ENCODE measurements at places on chromosomes 1 and 21.

DNA sequence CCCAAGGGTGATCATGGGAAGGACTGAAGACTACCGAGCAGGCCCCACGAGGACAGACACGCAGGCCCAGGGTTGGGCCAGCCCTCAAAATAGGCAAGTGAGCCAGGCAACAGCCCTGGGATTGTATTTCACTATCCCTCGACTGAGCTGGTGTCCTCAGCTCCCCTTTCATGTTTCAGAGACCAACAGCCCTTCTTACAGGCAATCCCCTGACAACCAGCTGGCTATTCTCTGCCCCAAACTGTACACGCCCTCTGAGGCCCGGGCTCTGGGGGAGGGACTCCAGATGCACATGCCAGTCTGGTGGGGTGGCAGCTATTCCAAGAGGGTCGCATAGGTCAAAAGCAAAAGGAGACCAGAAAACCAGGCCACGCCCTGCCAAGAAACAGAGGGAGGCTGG lies 243.0 kb downstream of the TOMM20 start:
- no peak for DNase-seq

GRCh38 chr1:2547210-2548067 lies 8.7 kb upstream of the TNFRSF14 start:
- DNase-seq: no peak

DNA sequence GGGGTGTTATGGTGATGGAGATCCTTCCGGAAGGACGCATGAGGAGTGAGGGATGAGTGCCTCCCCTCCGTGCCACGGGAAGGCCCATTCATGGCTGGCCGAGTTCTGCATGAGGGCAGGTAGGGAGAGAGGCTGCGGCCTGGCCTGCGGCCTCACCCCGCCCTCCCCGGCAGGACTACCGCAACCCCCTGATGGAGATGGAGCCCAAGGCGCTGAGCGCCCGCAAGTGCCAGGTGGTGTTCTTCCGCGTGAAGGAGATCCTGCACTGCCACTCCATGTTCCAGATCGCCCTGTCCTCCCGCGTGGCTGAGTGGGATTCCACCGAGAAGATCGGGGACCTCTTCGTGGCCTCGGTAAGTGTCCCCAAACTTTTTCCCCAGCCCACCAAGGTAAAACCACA lies 83.3 kb downstream of the ARHGEF10L start:
- DNase-seq: no peak

DNA sequence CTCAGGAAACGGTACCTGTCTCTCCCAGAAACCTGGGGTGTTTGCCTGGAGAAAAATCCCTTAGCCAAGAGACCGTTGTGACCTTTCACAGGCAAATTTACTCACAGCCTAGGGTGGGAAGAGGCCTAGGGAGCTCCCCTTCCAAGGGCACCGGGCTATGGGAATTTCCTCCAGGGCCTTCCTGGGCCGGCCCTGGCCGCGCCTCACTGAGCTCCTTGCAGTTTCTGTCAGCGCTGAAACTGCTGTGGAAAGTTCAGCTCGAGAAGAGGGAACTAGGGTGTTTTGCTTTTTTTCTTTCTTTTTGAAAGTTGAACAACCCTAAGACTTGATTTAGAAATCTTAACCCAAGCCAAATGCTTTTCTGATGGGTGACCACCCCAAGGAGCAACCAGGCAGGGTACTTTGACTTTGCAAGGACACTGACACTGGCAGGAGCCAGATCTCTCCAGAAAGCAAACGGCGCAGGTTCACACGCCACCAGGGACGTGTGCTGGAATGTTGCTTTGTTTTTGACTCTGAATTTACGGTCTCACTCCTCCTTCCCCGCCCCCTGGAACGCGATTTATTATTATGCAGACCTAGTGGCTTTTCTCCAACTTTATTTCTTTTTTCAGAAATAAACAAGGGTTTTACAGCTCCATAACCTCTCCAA lies 229.6 kb upstream of the JUN start:
- DNase-seq: no peak

GRCh38 chr1:18764362-18764761 lies 95.1 kb downstream of the TAS1R2 start:
- DNase-seq: no peak

- DNase-seq: no peak
Measured at GRCh38 chr1:184443624-184444023, 56.8 kb downstream of the C1orf21 start.

GRCh38 chr1:53552146-53552861 lies 93.1 kb downstream of the DMRTB1 start:
- DNase-seq: no peak

GRCh38 chr1:80629304-80629837 lies 1171.4 kb upstream of the ADGRL2 start:
- no peak for DNase-seq

DNA sequence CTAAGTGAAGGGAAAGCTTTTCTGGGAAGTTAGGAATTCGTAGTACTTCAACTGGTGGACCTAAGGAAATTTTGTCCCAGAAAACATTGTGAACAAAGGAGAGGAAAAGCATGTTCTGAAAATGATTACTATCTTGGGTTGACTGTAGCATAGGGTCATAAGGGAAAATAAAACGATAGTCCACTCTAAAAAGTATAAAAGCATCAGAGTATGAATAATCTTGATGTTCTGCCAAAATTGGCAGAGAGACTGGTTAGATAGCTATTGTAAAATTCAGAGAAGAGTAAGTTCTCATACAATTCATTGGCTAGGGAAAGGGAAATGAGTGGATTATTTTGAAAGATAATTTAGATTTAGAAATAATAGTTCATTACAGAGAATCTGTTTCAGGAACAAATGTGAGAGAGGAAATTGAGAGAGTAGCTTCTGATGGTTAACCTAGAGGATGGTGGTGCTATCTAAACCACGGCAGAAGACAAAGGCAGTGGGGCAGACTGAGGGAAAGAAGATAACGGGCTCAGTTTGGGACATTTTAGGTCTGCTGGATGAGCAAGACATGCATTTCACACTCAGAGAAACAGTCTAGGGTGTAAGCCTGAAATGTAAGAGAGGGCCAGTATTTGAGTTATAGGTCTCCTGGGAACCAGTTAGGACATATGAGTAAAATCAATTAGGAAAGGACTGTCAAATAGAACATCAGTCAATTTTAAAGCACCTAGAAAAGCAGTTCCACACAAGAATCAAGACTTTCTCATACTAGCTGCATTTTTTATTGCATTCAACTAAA lies 799.3 kb upstream of the CXADR start:
- no peak for DNase-seq

DNA sequence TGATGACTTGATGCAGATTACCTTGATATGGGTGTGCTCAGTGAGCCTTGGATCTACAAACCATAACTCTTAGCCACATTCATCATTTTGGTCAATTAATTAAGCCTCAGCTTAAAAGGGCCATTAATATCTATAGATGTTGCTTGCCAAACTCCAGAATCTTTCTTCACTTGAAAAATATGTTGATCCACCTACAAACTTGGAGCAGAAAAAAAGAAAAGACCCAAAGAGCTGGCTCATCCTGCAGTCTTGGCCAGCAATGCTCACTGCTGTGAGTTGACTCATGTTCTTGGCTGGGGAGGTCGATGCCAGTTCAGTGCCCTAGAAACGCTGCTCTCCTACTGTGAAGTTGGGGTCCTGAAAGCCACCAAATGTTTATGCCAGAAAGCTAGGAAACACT lies 75.4 kb downstream of the DPT start:
- DNase-seq: no peak

DNA sequence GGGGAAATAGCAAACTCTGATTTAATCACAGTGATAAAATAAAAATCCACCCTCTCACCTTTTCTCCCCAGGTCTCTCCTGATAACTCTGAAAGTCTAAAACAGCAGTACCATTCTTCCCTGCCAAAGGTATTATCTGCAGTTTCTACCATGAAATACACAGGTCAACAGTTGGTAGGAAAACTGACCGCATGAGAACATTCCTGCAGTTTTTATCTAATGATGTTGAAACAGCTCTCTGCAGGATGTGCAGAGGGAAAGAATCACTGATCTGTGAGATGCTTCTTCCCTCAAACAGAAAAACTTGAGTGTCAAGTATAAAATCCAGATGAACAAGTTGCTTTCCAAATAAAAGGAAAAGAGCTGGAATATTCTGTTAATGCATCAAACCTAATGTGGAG lies 39.1 kb downstream of the KCNJ6 start:
- no peak for DNase-seq

- peak; percentile 1 for DNase-seq
Measured at GRCh38 chr1:58290685-58291372, 255.7 kb downstream of the OMA1 start.

- DNase-seq: no peak
Measured at GRCh38 chr1:11132563-11133293, 33.1 kb upstream of the EXOSC10 start.

- no peak for DNase-seq
Measured at GRCh38 chr1:202247837-202248795, 54.5 kb downstream of the LGR6 start.

GRCh38 chr21:46182548-46183336 lies 1.5 kb downstream of the SPATC1L start:
- DNase-seq: no peak

- DNase-seq: peak; percentile 74
Measured at GRCh38 chr1:224592636-224593582, 23.2 kb upstream of the CNIH3 start.

GRCh38 chr1:23657659-23658275 lies 33.8 kb upstream of the RPL11 start:
- DNase-seq: peak; percentile 20

- no peak for DNase-seq
Measured at GRCh38 chr1:57091642-57092041, 125.8 kb upstream of the C8B start.

DNA sequence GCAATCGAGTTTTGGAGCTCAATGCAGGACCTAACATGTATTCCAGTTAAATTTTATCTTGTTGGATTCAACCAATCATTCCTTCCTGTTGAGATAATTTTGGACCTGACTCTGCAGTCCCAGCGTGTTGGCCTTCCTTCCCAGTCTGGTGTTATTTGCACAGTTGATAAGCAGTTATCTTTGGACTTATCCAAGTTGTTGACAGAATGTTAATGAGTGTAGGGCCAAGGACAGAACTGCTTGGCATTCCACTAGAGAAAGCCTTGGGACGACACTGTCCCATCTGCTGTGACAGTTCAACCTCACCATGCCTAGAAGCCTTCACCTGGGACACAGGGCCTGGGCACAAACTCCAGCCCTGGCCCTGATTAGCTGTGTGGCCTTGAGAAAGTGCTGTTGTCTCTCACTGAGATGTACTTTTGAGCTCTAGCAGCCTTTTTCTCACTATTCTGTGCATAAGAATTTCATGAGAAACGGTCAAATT lies 104.1 kb upstream of the SLC25A33 start:
- DNase-seq: no peak

GRCh38 chr1:156359249-156359648 lies 9.8 kb upstream of the RHBG start:
- no peak for DNase-seq

DNA sequence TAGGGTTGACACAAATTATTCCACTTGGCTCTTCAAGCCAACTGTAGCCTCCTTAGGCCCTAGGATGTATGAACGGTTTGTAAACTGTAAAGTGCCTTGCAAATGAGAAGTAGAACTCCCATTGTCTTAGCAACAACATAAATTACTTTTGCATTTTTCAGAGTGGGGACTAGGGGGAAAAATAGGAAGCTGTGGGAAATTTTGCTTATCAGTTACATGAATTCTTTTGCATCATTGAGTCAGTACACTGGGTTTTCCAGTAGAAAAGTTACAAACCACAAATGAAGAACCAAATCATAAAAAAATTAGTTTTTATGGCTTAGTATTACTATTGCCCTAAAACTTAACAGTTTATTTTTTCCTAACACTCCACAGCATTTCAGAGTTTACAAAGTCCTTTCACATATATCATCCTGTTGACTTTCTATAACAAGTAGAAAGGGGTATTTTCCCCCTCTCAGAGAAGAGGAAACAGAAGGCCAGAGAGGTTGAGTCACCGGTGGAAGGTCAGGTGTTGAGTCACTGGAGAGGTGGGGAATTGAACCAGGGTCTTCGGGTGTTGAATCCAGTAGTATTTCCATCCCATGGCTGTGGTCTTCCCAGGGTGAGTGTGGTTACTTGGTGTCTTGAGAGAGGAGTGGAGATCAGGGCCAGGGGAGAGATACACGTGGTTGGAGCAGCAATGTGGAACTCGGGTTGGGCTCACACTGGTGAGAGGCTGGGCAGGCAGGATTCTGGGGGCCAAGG lies 71.9 kb upstream of the USP24 start:
- DNase-seq: no peak

- DNase-seq: no peak
Measured at GRCh38 chr1:65163201-65163805, 15.3 kb downstream of the AK4 start.

DNA sequence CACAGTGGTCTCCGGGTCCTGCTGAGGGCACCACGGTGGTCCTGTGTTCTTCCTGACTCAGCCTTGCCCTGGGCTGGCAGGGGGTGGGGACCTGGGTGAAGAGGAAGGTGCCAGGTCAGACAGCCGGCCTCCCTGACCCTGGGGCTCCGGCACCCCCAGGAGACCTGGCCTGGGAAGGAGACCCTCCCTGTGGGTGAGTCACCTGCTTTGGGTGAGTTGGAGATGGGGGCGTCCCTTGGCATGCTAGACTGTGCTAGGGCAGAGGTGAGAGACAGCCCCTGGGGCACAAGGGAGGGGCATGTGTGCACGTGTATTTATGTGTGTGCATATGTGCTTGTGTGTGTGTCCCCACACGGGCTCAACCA lies 23.4 kb downstream of the SPSB1 start:
- DNase-seq: no peak
